ENCODE measurements at places on chromosomes 4 and X. TPM values are rescaled to one million over a fixed set of nuclear protein-coding genes. Genes with fewer than 3 reads are reported as not detected.

- DNase-seq: no peak
These were observed 95.8 kb downstream of the ATXN3L start for GRCh38 chrX:13223868-13224567.

The ATP2B3 gene
- total RNA-seq: 0.09 TPM

The MAMLD1 gene
- 15.3 TPM for total RNA-seq

DNA sequence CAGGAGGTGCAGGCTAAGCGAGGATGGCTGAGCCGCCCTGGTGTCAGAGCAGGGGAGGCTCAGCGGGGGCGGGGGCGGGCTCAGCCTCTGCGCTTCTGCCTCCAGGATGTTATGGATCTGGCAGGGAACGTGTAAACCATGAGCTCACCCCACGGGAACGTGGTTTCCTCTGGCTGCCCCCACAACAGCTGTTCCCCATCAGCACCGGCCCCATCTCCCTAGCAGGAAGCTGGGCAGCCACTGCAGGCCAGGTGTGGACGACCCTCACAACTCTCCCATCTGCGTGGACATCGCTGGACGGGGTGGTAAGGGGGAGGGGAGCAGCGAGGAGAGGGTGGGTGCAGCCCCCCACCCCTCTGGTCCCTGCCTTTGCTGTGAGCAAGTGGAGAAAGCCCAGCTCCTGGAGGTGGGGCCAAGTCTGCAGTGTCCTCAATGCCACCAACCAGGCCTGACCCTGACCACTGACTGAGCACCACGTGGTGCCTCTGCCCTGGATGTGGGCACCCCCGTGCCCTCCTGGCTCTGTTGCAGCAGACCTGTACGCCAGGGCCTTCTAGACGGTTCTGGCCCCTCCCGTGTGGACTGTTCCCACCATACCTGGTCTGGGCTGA is 28.1 kb upstream of the SPON2 start:
- DNase-seq: peak; percentile 71

All from sciatic nerve (tissue), 2 donors.